Panc1 (cell line): ENCODE measurements at places on chromosomes 16 and 17. TPM values are rescaled to one million over a fixed set of nuclear protein-coding genes. Genes with fewer than 3 reads are reported as not detected.

The ELMO3 gene
- 2.0 TPM for total RNA-seq

The WFIKKN2 gene
- total RNA-seq: 0.05 TPM

The PIPOX gene
- 2.4 TPM for total RNA-seq

The LRRC36 gene
- total RNA-seq: 0.54 TPM

The SCGB1C2 gene
- total RNA-seq: not detected

The MT1A gene
- 52.1 TPM for total RNA-seq

The PRSS27 gene
- 3.3 TPM for total RNA-seq

The TMEM114 gene
- not detected for total RNA-seq

The PMFBP1 gene
- 0.10 TPM for total RNA-seq

The SLFN12L gene
- 0.33 TPM for total RNA-seq

The SECTM1 gene
- 5.4 TPM for total RNA-seq

The SLC43A2 gene
- total RNA-seq: 23.3 TPM

The PIK3R6 gene
- not detected for total RNA-seq

The VPS4A gene
- total RNA-seq: 23.9 TPM

The UNC13D gene
- 12.7 TPM for total RNA-seq

The SRCAP gene
- 73.6 TPM for total RNA-seq

The BCAR1 gene
- 120 TPM for total RNA-seq

The GPR139 gene
- total RNA-seq: not detected

The ARL6IP1 gene
- 343 TPM for total RNA-seq

The POLG2 gene
- 19.6 TPM for total RNA-seq

The GLTPD2 gene
- total RNA-seq: not detected

The GDPD3 gene
- 2.5 TPM for total RNA-seq

The FOXO3B gene
- total RNA-seq: 4.2 TPM

The CMTM4 gene
- 51.9 TPM for total RNA-seq

The USP36 gene
- 113 TPM for total RNA-seq

The NPIPA3 gene
- 3.7 TPM for total RNA-seq

The C17orf50 gene
- not detected for total RNA-seq

The PRSS33 gene
- 0.59 TPM for total RNA-seq

The SLC6A2 gene
- total RNA-seq: 0.10 TPM

The STAC2 gene
- total RNA-seq: 0.08 TPM

The FBXO39 gene
- not detected for total RNA-seq

The ECI1 gene
- 117 TPM for total RNA-seq

The TSPOAP1 gene
- 0.05 TPM for total RNA-seq

The MCRIP2 gene
- total RNA-seq: 91.6 TPM
